ENCODE measurements at places on chromosomes 12 and 14.
A peak's percentile ranks its signal among the peaks of the same experiment; 100 is the strongest.

DNA sequence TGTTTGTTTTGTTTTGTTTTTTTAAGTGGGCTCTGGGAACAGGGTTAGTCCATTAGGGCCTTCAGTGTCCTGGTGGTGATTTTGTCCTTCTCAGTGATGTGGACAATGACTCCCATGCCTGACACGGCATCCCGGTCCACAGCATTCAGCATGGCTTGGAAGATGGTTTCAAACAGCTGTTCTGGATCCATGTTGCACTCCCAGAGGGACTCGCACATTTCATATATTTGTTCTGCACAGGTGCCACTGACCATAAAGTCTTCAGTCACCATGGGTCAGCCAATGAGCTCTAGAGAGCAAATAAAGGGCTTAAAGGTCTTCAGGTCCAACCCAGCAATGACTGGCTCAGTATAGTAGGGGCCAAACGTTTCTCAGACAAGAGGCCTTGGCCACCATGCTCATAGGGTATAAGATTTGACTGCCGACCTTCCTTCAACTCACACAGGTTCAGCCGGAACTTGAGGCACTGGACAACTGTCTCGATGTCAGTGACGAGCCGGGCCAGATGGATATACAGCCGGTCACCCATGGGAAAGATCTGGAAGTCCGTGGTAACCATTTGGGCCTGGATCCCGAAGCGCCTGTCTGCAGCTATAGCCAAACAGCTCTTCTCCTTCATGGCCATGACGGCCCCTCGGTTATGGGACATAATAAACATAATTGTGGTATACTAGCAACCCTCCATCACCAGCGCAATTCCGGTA lies 18.0 kb downstream of the OR10P1 start:
- no peak overlapping the region for H3K4me3 ChIP-seq
- no peaks in the 10 kb centered on the region for H3K27me3 ChIP-seq
- no peaks in the 10 kb centered on the region for H3K36me3 ChIP-seq
- no peak overlapping the region for H3K27ac ChIP-seq
- DNase-seq, result no peak

- peaks cover 23% of the 10 kb centered on the region for H3K4me1 ChIP-seq
- peak within 1 kb of the TSS; percentile 82 for H3K4me3 ChIP-seq
- peak within 1 kb of the TSS; percentile 84 for H3K27ac ChIP-seq
- no peaks in the 10 kb centered on the region for H3K36me3 ChIP-seq
- peak; percentile 89 for DNase-seq
- no peaks in the 10 kb centered on the region for H3K27me3 ChIP-seq
Measured at GRCh38 chr12:120904197-120904773, at the start of gene SPPL3. Gene SPPL3, minus strand, starts transcription at chr12:120904358. Its CDS starts 491 bp downstream, at chr12:120903867.

DNA sequence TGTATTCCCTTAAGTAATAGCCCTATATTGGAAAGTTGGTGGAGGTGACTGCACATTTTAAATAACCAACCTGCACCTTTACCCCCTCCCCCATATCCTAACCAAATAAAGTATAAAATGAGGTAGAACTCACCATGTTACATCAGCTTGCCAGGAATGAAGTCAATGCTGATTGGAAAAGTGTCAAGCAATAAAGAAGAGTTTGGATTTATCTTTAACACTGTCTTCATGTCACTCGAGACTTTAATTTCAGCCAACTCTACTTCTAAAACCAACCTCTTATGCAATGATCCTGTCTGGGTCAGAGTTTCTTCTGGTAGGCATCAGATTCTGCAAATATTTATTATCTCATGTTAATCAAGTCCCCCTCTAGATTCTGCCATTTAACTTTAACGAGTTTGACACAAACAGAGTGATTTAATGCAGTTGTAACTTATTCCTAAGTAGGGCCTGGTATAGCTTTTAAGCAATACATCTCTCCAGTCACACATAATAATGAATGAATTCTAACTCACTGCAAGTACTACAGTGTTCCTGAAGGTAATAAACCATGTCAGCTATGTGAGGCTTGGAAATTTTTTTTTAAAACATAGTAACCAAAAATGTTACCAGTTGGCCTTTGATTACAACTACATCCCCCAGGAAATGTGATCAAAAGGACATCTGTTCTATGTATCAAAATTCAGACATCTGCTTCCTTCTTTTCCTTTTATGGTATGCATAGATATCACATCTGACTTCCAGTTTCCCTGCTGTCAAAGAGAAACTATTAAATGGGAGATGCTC lies 98.7 kb downstream of the ERGIC2 start:
- H3K36me3 ChIP-seq, result no peaks in the 10 kb centered on the region
- no peak for DNase-seq
- H3K27ac ChIP-seq, result no peak overlapping the region

DNA sequence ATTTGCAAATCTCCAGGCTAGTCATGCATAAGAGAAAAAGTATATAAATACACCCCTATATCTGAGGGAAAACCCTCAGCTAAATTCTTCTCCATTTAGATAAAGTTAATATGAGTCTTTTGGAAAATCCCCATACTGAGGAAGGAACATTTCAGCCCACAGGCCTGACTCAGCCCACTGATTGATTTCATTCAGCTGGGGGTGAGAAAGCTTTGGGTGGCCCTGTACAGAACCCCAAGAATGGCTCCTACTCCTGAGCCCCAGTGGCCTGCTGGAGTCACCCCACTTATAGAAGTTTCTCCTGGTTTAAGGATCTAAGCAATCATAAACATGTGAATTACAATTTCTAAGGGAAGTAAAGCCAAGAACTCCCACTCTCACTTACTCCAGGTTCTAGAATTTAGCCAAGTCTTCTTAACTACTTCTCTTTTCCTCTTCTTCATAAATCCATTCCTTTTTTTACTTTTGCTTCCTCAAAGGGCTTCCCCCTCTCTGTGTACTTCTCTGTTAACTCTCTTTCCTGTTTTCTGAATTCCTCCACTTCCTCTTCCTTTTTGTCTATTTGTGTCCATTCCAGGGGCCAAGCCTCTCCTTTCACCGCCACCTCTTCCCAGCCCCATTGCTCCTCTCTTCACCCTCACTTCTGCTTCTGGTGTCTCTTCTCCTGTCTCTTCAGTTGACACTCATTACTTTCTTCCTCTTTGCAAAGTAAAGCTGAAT lies 21.0 kb downstream of the RTN1 start:
- no peaks in the 10 kb centered on the region for H3K36me3 ChIP-seq
- DNase-seq, result no peak
- no peaks in the 10 kb centered on the region for H3K4me1 ChIP-seq
- H3K4me3 ChIP-seq, result no peak overlapping the region
- H3K27me3 ChIP-seq, result peaks cover 3% of the 10 kb centered on the region
- no peak overlapping the region for H3K27ac ChIP-seq

GRCh38 chr12:68240975-68241374 lies 12.4 kb downstream of the IL22 start:
- DNase-seq, result peak; percentile 63
- H3K27me3 ChIP-seq, result no peaks in the 10 kb centered on the region
- H3K4me1 ChIP-seq, result peaks cover 30% of the 10 kb centered on the region
- H3K27ac ChIP-seq, result peak overlapping the region; percentile 71
- peak overlapping the region; percentile 80 for H3K4me3 ChIP-seq

DNA sequence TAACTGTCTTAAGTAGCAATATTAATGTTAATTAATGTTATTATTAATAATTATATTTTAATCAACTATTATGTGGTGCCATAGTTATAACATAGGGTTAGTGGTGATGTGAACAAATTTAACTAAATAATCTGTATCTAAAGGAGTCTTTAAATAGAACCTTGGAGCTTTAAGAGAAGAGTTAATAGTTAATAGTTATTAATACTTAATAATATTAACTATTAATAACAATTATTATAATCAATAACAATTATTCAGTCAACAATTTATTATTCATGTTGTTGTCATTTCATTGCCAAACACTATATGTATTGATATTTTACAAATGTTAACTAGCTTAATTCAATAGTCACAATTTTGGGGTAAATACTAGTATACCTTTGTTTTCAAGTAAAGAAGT lies 58.2 kb downstream of the SLC16A7 start:
- no peaks in the 10 kb centered on the region for H3K27me3 ChIP-seq
- no peak overlapping the region for H3K27ac ChIP-seq
- DNase-seq, result no peak
- no peaks in the 10 kb centered on the region for H3K4me1 ChIP-seq
- H3K36me3 ChIP-seq, result no peaks in the 10 kb centered on the region

DNA sequence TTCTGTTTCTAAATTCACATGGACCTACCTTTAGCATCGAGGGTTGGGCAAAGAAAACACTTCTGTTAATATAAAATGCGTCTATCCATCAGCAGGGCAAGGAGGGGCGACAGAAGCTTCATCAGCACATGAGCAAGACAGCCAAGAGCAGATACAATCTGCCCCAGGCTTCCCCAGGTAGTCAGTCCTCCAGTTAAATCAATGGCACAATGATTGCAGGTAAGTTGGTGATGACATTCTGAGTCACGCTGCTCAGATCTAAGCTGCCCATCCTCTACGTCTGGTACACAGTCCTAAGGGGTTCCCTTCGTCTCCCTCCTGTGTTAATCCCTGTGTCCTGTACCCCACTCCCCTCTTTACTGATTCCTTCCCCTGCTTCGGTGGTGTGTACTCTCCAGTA lies 38.8 kb downstream of the MAP3K9 start:
- H3K27ac ChIP-seq, result no peak overlapping the region
- H3K4me1 ChIP-seq, result no peaks in the 10 kb centered on the region
- H3K36me3 ChIP-seq, result no peaks in the 10 kb centered on the region
- no peak overlapping the region for H3K4me3 ChIP-seq

GRCh38 chr12:12221560-12221959 lies 45.3 kb downstream of the LRP6 start:
- H3K36me3 ChIP-seq, result no peaks in the 10 kb centered on the region
- H3K4me3 ChIP-seq, result no peak overlapping the region
- peaks cover 2% of the 10 kb centered on the region for H3K27me3 ChIP-seq

DNA sequence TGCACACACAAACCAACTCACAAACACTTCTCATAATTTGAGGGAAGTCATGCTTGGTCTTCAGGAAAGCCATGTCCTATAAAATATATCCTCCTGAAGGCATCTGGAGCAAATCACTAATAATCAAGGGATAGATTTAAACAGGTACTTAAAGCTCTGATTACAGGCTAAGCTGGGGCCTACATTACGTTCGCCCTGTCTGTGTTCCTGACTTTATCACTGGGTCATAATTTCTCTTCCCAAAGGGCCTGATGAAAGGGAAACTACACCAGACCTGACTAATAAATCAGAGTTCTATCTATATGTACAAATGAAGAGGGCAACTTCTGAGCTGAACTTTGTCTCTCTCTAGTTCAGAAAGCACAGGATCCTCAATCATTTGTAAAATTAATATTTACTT lies 43.9 kb upstream of the RASSF8 start:
- H3K4me1 ChIP-seq, result no peaks in the 10 kb centered on the region
- H3K36me3 ChIP-seq, result no peaks in the 10 kb centered on the region
- no peaks in the 10 kb centered on the region for H3K27me3 ChIP-seq
- H3K27ac ChIP-seq, result no peak overlapping the region

DNA sequence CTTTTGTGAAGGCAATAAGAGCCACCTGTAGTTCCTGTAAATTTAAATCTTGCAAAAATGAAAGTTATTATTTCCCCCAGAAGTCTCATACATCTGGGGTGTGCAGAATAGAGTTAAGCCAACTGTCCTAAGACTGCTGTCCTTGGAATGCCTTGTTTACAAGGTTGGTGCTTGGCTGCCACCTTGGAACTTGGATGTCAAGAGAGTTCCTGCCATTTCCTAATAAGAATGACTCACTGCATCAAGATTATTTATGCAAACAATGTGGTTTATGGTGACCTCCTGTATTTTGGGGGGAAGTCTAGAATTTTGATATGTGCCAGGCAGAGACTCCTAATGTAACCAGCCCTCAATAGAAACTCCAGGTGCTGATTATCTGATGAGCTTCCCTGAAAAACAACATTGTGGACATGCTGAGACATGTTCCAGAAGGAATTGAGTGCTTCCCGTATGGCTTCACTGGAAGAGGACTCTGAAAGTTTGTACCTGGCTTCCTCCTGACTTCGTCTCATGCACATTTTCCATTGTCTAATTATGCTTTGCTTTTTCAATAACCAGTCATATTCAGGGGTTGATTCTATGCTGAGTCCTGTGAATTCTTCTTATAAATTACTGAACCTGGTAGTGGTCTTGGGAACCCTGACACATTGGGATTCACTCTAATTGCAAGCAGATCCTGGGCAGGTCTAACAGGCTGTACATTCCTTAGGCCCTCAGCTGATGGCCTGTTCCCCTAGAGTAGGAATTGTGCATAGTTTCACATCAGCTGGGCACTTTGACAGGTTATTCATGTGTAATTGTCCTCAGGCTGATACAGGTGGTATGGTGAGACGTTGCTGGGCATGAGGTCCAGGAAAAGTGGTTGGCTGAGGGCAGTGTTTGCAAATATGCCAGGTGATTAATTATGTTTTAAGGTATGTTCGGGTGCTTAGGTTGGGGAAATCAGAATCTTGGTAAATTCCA lies 1370.7 kb upstream of the TMEM132C start:
- no peaks in the 10 kb centered on the region for H3K36me3 ChIP-seq
- no peak for DNase-seq
- no peak overlapping the region for H3K27ac ChIP-seq
- no peaks in the 10 kb centered on the region for H3K27me3 ChIP-seq

DNA sequence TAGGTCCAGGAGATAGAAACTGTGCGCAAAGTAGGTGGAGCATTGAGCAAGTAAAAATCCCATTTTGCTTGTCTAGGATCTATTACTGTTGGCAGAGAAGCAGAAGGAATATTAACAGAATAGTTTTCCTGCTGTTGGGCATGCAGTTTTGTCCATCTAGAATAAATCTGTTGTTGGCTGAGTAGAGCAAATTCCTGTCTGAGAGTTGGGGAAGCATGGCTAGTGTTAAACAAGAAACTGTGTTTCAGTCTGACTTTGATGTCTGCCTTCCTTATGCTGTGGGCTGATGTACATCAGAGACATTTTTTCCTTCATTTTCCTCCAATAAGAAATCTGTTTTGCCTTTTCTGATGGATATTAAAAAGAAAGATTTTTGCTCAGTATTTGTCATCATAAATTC lies 98.2 kb downstream of the RAD52 start:
- H3K36me3 ChIP-seq, result peaks cover 2% of the 10 kb centered on the region
- H3K27me3 ChIP-seq, result no peaks in the 10 kb centered on the region
- peak overlapping the region; percentile 13 for H3K4me3 ChIP-seq
- DNase-seq, result no peak

GRCh38 chr14:22865424-22866405 lies 5.8 kb upstream of the LRP10 start:
- H3K36me3 ChIP-seq, result no peaks in the 10 kb centered on the region
- no peak overlapping the region for H3K27ac ChIP-seq
- peaks cover 14% of the 10 kb centered on the region for H3K4me1 ChIP-seq
- no peak for DNase-seq
- no peak overlapping the region for H3K4me3 ChIP-seq
- no peaks in the 10 kb centered on the region for H3K27me3 ChIP-seq

DNA sequence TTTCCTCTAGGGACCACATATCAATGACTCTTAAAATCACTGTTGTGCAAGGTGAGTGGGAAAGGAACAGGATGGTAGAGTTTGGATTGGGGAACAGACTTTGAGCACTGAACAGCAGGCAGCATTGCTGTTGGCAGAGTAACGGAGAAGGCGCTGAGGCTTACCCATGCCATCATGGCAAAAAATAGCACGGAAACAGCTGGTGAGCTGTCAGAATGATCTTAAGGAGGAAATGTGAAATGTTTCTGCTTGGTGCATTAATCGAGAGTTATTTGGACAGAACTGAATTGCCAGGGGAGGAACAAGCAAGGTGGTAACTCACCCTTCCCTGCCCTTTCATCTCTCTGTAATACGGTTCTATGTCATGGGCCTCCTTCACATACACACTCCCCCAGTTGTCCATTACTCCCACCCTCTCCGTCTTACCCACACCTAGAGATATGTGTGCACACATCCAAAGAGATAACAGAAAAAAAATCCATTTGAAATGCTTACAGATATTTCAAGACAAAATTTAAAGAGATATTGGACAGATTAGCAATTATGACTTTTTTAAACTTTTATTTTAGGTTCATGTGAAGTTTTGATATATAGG lies 572.5 kb downstream of the DIO2 start:
- H3K36me3 ChIP-seq, result no peaks in the 10 kb centered on the region
- no peak for DNase-seq
- H3K4me1 ChIP-seq, result no peaks in the 10 kb centered on the region
